ENCODE measurements at places on chromosomes 13 and 19. TPM values are rescaled to one million over a fixed set of nuclear protein-coding genes. Genes with fewer than 3 reads are reported as not detected.
A peak's percentile ranks its signal among the peaks of the same experiment; 100 is the strongest.

GRCh38 chr19:27762933-27763332 is 1450.0 kb downstream of the UQCRFS1 start:
- no peaks in the 10 kb centered on the region for H3K27me3 ChIP-seq
- H3K4me3 ChIP-seq, result no peak overlapping the region
- no peak for DNase-seq
- H3K4me1 ChIP-seq, result no peaks in the 10 kb centered on the region
- no peak overlapping the region for H3K27ac ChIP-seq
- H3K36me3 ChIP-seq, result peaks cover 10% of the 10 kb centered on the region

GRCh38 chr19:35545001-35545854 is at the start of gene TMEM147:
Gene TMEM147 (plus strand): TSS chr19:35545626. CDS start chr19:35545740, 114 bp downstream.
- DNase-seq, result no peak
- H3K4me3 ChIP-seq, result peak within 1 kb of the TSS; percentile 95
- no peaks in the 10 kb centered on the region for H3K27me3 ChIP-seq
- H3K27ac ChIP-seq, result peak within 1 kb of the TSS; percentile 79
- H3K4me1 ChIP-seq, result peaks cover 21% of the 10 kb centered on the region
- H3K36me3 ChIP-seq, result peaks cover 7% of the 10 kb centered on the region

- H3K27ac ChIP-seq, result no peak overlapping the region
- no peaks in the 10 kb centered on the region for H3K27me3 ChIP-seq
- no peak overlapping the region for H3K4me3 ChIP-seq
- DNase-seq, result no peak
- no peaks in the 10 kb centered on the region for H3K4me1 ChIP-seq
Measured at GRCh38 chr13:101065329-101065728, 351.0 kb downstream of the NALCN start.

- no peaks in the 10 kb centered on the region for H3K27me3 ChIP-seq
- peak overlapping the region; percentile 89 for H3K27ac ChIP-seq
- H3K4me1 ChIP-seq, result peaks cover 33% of the 10 kb centered on the region
- peak; percentile 72 for DNase-seq
- peaks cover 5% of the 10 kb centered on the region for H3K36me3 ChIP-seq
Measured at GRCh38 chr19:46602392-46603194, 1.5 kb downstream of the CALM3 start.

- no peaks in the 10 kb centered on the region for H3K27me3 ChIP-seq
- peaks cover 1% of the 10 kb centered on the region for H3K36me3 ChIP-seq
- H3K4me3 ChIP-seq, result no peak overlapping the region
- peaks cover 50% of the 10 kb centered on the region for H3K4me1 ChIP-seq
Measured at GRCh38 chr13:99045396-99045795, 67.5 kb upstream of the DOCK9 start.

DNA sequence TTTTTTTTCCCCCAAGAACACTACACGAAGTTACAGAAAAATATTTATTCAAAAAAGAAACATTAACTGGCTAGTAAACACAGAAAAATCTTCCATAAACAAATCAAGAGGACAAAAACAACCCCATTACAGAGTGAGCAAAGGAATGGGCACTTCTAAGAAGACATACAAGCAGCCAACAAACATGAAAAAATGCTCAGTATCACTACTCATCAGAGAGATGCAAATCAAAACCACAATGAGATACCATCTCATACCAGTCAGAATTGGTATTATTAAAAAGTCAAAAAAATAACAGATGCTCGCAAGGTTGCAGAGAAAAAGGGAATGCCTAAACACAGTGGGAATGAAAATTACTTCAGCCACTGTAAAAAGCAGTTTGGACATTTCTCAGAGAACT is 131.7 kb downstream of the UGGT2 start:
- no peaks in the 10 kb centered on the region for H3K27me3 ChIP-seq
- DNase-seq, result no peak
- no peak overlapping the region for H3K4me3 ChIP-seq
- peaks cover 8% of the 10 kb centered on the region for H3K36me3 ChIP-seq
- peaks cover 16% of the 10 kb centered on the region for H3K4me1 ChIP-seq
- H3K27ac ChIP-seq, result no peak overlapping the region

GRCh38 chr13:99703908-99704307 is 202.6 kb downstream of the TM9SF2 start:
- no peaks in the 10 kb centered on the region for H3K27me3 ChIP-seq
- no peaks in the 10 kb centered on the region for H3K4me1 ChIP-seq
- no peak overlapping the region for H3K27ac ChIP-seq
- no peaks in the 10 kb centered on the region for H3K36me3 ChIP-seq
- H3K4me3 ChIP-seq, result no peak overlapping the region
- DNase-seq, result no peak

DNA sequence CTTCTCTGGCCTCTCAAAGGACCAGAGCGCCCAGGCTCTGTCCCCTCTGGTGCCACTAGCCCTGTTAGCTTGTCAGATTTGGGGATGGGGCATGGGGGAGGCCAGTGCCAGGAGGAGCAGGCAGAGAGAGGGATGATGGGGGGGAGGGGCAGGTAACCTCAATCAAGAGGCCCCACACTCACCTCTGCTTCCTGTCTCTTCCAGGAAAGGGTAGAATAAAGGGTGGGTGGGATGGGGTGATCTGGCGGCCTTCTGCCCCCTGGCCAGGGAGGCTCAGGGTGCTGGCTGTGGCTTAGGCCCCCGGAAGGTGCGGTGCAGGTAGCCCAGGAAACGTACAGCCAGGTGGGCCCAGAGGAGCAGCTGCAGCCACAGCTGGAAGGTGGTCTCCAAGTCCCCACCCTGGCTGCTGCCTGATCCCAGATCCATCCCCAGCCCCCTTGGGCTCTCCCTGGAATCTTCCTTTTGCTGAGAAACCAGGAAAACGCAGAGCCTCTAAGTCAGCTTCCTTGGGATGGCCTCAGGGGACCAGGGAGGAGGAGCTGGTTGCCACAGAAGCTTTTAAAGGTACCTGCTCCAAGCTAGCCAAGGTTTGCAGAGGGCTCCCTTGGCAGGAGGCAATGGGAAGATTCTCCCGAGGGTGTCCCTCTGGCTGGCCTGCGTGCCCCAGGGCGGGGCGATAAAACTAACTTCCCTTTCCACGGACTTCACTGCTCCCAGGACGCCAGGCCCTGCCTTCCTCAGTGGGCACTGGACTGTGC is 5.3 kb downstream of the PRKACA start:
- H3K27ac ChIP-seq, result peak overlapping the region; percentile 82
- no peaks in the 10 kb centered on the region for H3K36me3 ChIP-seq
- no peak for DNase-seq
- peaks cover 36% of the 10 kb centered on the region for H3K4me1 ChIP-seq
- no peaks in the 10 kb centered on the region for H3K27me3 ChIP-seq

DNA sequence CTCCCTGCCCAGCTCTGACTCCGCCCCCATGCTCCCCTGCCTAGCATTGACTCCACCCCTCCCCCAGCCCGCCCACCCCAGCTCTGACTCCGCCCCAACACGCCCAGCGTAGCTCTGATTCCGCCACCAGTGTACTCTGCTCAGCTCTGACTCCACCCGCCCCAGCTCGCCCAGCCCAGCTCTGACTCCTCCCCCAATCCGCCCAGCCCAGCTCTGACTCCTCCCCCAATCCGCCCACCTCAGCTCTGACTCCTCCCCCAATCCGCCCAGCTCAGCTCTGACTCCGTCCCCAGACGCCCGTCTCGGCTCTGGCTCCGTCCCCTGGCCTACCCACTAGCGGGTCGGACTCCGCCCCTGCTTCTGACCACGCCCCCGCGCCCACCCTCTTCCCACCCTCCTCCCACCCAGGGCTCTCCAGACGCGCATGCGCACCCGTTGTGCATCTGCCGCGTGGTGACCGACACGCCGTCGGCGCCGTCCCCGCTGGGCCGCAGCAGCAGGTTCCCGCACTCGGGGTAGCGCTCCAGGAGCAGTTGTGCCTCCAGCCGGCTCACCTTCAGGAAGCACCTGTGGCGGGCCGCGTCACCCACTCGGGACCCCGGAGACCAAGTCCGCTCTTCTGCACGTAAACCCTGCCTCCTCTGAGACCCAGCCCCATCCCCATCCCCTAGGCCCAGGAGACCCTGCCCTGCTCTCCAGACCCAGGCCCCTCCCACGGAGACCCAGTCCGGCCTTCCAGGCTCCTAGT is 10.2 kb downstream of the STAP2 start:
- DNase-seq, result peak; percentile 99
- peaks cover 18% of the 10 kb centered on the region for H3K4me1 ChIP-seq
- H3K27ac ChIP-seq, result peak overlapping the region; percentile 17
- H3K27me3 ChIP-seq, result no peaks in the 10 kb centered on the region
- peak overlapping the region; percentile 78 for H3K4me3 ChIP-seq
- H3K36me3 ChIP-seq, result no peaks in the 10 kb centered on the region

DNA sequence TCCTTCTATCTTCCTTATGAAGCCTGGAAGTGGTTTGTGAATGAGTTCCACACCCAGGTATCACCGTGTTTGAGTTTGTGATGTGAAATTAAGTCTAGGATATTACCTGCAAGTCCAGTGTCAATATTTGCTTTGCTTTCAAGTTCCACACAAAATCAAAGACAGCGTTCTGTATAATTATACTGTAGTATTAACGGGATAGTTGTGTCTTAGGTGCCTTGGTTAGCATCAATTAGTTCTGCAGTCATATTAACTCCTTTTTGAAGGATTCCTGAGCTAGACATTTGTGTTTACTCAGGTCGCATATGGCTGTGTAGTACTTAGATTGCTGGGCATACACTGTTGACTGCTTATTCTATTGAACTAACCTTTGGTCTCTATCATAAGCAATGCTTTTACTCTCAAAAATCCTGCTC is 54.4 kb downstream of the ERCC5 start:
- H3K4me1 ChIP-seq, result no peaks in the 10 kb centered on the region
- DNase-seq, result no peak
- H3K36me3 ChIP-seq, result no peaks in the 10 kb centered on the region
- H3K27me3 ChIP-seq, result no peaks in the 10 kb centered on the region

DNA sequence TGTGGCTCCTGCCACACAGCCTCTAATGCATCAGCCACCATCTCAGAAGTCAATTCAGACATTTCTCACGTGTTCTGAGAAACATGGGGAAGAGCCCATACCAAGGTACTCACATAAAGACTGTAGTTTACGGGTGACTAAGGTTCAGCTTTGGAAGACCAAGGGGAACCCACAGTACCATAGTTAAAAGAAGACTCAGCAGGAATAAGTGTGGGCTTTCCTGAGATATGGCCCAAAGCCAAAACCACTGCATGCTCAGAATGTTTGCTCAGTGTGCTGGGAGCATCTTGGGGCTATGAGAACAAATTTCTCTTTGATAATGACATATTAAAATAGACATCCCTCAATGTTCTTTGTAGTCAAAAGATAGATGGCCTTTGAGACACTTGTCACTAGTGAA is 283.8 kb downstream of the DCT start:
- H3K27me3 ChIP-seq, result no peaks in the 10 kb centered on the region
- no peak for DNase-seq
- no peaks in the 10 kb centered on the region for H3K36me3 ChIP-seq
- H3K4me1 ChIP-seq, result peaks cover 54% of the 10 kb centered on the region
- peak overlapping the region; percentile 34 for H3K27ac ChIP-seq

- no peak overlapping the region for H3K4me3 ChIP-seq
- peaks cover 5% of the 10 kb centered on the region for H3K4me1 ChIP-seq
- H3K36me3 ChIP-seq, result peaks cover 25% of the 10 kb centered on the region
- DNase-seq, result no peak
- no peaks in the 10 kb centered on the region for H3K27me3 ChIP-seq
Measured at GRCh38 chr19:41871573-41872383, 5.3 kb upstream of the CD79A start.

- DNase-seq, result no peak
- peaks cover 43% of the 10 kb centered on the region for H3K4me1 ChIP-seq
- H3K4me3 ChIP-seq, result no peak overlapping the region
- H3K36me3 ChIP-seq, result peaks cover 20% of the 10 kb centered on the region
- no peaks in the 10 kb centered on the region for H3K27me3 ChIP-seq
Measured at GRCh38 chr19:21321996-21322395, 7.2 kb downstream of the ZNF708 start.

GRCh38 chr19:48676887-48677286 is 4.1 kb upstream of the NTN5 start:
- no peaks in the 10 kb centered on the region for H3K27me3 ChIP-seq
- H3K4me1 ChIP-seq, result peaks cover 7% of the 10 kb centered on the region
- DNase-seq, result no peak
- no peak overlapping the region for H3K27ac ChIP-seq

DNA sequence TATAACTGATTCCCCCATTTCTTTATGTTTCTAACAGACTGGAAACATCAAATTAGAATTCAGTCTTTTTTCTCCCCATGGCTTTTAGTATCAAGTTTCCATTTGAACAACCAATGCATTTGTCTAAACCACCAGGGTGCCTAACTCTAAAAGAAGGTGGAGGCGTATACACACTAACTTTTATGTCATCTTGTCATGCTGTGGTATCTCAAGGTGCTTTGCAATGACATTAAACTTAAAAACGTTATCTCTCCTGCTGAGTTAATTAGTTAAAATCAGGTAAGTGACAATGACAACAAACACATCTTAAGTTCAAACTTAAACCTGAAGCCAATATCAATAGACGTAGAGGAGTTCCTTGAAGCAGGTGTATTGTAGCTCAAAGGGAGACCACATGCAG is 1001.7 kb downstream of the PCDH17 start:
- no peaks in the 10 kb centered on the region for H3K4me1 ChIP-seq
- H3K27ac ChIP-seq, result no peak overlapping the region
- H3K36me3 ChIP-seq, result no peaks in the 10 kb centered on the region
- no peak for DNase-seq

GRCh38 chr13:21657538-21657937 is 13.3 kb upstream of the FGF9 start:
- H3K27ac ChIP-seq, result no peak overlapping the region
- H3K36me3 ChIP-seq, result no peaks in the 10 kb centered on the region
- H3K27me3 ChIP-seq, result peaks cover 12% of the 10 kb centered on the region
- H3K4me3 ChIP-seq, result no peak overlapping the region

- H3K36me3 ChIP-seq, result peaks cover 19% of the 10 kb centered on the region
- H3K4me1 ChIP-seq, result peaks cover 23% of the 10 kb centered on the region
- H3K27me3 ChIP-seq, result no peaks in the 10 kb centered on the region
- no peak overlapping the region for H3K4me3 ChIP-seq
- H3K27ac ChIP-seq, result peak overlapping the region; percentile 66
Measured at GRCh38 chr13:111267784-111268183, 52.7 kb upstream of the TEX29 start.

- H3K4me1 ChIP-seq, result peaks cover 33% of the 10 kb centered on the region
- no peak for DNase-seq
- peaks cover 19% of the 10 kb centered on the region for H3K27me3 ChIP-seq
- peak overlapping the region; percentile 77 for H3K4me3 ChIP-seq
- H3K27ac ChIP-seq, result peak overlapping the region; percentile 85
- no peaks in the 10 kb centered on the region for H3K36me3 ChIP-seq
Measured at GRCh38 chr19:10416380-10417257, 3.7 kb upstream of the PDE4A start.

- no peak for DNase-seq
- H3K27ac ChIP-seq, result no peak overlapping the region
- H3K36me3 ChIP-seq, result no peaks in the 10 kb centered on the region
- H3K4me3 ChIP-seq, result no peak overlapping the region
Measured at GRCh38 chr13:66974174-66974573, 256.0 kb downstream of the PCDH9 start.

TNFSF13B gene
- total RNA-seq, result 1.3 TPM

EEF1AKMT1 gene
- total RNA-seq, result 12.7 TPM

KCNN4 gene
- 3.3 TPM for total RNA-seq

RGS9BP gene
- 0.19 TPM for total RNA-seq

VSIG10L gene
- total RNA-seq, result 5.4 TPM

FGF22 gene
- not detected for total RNA-seq

TEAD2 gene
- total RNA-seq, result 63.8 TPM

DZIP1 gene
- total RNA-seq, result 42.4 TPM

Measured in chondrocyte (in vitro differentiated cells).